Activated naive CD8-positive, alpha-beta T cell treated with anti-CD3 and anti-CD28 coated beads for 36 hours (primary cell): ENCODE measurements at places on chromosomes 6 and 20.

DNA sequence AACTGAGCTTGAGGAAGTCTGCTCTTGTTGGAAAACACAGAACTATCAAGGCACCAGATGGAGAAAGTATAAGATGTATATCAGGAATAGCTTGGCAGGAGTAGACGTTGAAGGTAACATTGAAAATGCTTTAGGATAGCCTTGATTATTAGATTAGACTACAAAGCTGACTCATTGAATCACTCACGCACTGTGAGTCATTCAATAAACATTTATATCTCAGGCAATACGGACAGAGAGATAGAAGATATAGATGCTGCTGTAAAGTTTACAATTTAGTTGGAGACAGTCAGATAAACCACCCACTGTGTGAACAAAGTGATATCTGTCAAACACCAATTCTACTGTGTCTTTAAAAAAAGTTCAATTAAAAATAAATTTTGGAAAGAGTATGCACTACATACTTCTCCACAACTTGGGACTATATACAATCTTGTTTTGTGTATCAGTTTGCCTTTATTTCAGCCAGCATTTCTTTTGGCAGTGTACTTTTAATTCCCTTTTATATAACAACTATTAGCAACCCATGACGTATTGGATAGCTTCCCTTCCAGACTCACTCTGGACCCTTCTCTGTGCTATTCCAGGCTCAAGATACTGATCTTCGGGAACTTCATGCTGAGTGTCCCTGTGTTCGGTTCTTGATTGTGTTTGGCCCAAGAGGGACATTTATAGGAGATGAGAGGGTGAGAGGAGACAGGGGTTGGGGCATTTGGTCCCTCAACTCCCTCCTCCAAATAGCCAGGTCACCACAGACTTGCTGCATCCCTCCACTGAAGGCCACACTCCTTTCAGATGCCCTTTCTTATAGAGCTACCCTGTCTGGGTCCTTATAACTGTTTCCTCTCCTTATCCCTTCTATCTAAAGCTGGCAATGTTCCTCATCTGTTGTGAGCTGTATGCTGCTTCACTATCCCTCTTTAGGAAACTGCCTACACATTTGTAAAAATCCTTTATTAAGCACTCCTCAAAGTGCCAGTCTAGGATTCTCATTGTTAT lies 176.6 kb upstream of the PTPRK start:
- no peak for DNase-seq

GRCh38 chr6:44680202-44680720 lies 292.8 kb downstream of the CDC5L start:
- DNase-seq: no peak

GRCh38 chr6:37845026-37845911 lies 25.7 kb downstream of the ZFAND3 start:
- DNase-seq: no peak

DNA sequence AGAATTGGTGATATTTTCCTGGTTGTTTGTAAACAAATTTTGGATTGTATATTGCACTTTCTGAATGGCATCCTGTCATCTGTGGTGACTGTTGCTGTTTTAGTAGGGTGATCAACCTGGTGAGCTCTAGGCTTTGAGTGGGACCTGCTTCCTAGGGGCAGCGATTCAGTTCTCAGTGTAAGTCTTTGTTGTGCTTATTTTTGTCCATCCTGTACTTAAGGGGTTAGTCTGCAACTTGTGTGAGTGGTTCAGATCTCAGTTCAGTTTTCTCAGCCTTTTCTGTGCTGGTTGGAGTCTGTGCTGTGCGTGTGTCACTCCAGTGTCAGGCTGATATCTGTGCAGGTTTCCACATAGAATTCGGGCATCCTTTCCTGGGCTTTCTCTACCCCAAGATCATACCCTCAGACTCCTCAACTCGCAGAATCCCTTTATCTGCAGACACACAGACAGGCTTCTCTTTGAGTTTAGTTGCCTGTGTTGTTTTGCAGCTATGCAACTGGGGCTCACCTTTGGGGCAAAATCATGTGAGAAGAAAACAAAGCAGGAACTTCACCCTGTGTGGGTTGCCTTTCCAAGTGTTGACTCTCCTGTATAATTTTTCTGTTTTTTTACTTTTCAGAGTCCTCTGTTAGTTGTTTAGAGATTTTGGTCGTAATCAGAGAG lies 177.7 kb downstream of the FARS2 start:
- DNase-seq: no peak

DNA sequence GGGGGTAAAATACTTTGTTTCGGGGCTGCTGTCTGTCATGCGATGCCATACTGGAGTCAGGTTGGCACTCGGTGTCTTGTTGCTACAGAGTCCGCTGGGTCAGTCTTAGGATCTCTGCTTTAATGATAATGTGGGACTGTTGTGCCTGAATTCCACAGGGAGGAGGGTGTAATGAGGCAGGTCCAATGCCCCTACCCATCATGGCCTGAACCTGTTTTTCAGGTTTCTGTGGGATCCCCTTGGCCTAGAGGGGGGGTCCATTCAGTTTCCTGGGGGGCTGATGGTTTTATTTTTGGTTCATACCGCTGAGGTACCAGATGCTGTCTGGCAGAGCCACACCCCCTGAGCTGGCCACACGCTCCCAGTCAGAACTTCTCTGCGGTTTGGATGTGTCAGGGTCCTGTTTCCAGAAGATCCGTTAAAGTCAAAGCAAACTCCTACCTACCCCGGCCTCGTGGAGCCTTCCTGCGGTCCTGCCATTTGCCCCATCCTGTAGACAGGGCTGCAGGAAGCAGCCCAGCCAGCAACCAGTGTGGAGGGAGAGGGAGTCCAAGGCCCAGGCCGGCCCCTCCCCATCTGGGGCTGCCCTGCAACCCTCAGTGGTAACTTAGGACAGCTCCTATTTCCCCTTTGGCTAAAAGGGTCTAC lies 69.7 kb downstream of the TCP11 start:
- DNase-seq: no peak

- DNase-seq: peak; percentile 45
Measured at GRCh38 chr20:21395666-21396598, 1.4 kb downstream of the NKX2-4 start.

GRCh38 chr6:152271776-152272464 lies 365.2 kb downstream of the SYNE1 start:
- DNase-seq: no peak

DNA sequence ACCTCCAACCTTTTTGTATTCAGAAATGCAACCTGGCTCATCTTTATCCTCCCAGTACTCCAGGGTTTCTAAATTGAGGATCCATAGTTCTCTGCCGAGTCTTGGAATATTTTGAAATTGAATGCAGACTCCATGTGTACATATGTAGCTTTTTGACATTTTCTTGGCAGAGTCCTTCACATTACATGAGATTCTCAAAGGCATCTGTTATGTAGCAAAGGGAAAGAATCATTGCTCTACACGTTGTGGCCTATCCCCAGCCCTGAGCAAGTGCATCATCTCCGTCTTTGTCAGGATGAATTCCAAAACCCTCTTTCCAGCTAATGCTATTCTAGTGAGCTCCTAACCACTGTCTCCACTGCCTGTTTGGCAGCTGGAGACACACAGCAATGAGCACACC lies 742.9 kb downstream of the DHX35 start:
- DNase-seq: no peak

DNA sequence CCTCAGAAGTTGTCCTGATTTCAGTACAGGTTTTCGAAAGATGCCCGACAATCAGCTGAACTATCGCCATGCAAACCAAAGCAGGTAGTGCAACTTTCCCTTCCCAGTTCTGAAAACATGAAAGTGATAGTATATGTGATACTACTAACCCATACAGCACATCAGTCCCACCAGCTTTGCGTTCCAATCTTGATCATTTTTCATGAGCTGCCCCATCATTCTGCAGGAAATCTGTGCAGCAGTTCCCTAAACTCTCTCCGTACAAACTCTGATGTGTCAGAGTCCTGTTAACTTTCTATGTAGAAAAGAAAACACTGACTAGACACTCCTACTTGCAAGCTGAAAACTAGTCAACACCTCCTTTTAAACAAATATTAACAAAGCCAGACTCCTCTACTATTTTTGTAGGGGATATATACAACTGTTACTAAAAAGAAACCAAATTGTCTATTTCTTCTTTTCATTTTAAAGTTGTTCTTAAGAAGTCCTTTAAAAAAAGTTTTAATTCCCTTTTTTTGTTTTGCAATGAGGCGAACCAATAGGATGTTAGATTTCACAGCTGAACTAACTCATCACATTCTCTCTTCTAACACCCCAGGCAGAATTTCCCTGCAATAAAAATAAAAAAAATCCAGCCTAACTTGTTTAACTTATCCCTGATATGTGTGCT lies 99.6 kb upstream of the DST start:
- no peak for DNase-seq

GRCh38 chr6:46998436-46999017 lies 43.6 kb downstream of the ADGRF1 start:
- no peak for DNase-seq

- DNase-seq: peak; percentile 10
Measured at GRCh38 chr6:50819466-50819903, 814 bp downstream of the TFAP2B start.

- no peak for DNase-seq
Measured at GRCh38 chr20:10946124-10946880, 272.5 kb upstream of the JAG1 start.

DNA sequence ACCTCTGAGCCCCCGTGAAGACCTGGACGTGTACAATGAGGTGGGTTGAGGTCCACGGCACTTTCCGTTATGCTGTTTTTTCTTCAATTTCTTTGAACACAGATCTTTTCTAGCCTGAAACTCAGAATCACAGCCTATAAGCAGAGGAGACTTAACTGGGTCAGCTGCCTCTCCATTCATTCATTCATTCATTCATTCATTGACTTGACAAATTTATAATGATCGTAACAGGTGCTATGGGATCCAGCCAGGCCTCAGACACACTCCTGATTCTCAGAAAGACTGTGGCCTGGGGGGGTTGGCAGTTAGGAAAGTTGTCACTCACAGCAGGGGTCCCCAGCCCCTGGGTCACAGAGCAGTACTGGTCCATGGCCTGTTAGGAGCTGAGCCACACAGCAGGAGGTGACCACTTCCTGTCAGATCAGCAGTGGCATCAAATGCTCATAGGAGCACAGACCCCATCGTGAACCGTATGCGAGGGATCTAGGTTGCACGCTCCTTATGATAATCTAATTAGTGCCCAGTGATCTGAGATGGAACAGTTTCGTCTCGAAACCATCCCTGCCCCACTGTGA lies 38.6 kb upstream of the IRF4 start:
- DNase-seq: no peak

DNA sequence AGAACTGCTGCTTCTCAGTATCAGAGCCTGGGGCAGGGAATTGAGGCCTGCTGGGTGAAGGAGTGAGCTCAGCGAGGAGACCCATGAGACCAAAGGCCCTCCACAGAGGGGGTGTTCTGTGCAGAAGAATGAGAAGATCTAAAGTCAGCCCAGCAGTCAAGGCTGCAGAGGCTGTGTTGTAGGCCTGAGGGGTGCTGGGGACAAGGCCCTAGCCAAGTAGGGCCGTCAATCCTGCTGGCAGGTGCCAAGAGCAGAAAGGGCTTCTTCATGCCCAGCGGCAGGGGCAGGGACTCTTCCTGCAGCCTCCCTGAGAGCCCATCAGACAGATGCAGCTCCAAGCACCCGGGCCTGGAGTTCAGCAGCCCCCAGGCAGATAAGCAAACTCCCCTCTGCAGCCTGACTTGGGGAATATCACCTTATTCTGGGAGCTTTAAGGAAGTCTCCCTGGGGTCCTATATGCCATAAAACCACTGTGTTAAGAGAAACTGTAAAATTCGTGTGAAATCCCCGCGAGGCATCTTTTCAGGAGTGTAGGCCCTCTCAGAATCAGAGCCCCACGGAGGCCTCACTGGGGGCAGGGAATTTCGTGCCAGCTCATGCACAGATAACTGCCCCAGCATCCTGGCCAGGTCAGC lies 9.0 kb downstream of the CCDC167 start:
- no peak for DNase-seq

GRCh38 chr6:5398530-5398929 lies 137.2 kb downstream of the FARS2 start:
- peak; percentile 3 for DNase-seq

- DNase-seq: no peak
Measured at GRCh38 chr6:135018941-135019340, 35.7 kb downstream of the HBS1L start.

DNA sequence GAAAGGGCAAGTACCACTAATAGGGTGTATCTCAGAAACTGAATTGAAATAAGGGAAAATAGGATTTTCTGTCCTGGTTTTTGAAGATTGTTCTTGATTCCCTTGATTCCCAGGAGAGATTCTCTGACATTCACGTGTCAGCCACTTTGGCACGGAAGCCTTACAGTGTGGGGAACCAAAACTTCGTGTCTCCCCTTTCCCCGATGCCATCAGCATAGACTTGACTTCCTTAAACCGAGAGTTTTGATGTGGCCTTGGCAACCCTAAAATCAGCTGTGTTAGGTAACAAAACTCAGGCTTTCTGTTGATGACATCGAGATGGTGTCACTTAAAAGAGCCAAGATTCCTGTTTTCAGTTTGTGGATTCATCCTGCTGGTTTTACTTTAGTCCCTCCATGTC lies 7.5 kb downstream of the HMGN4 start:
- DNase-seq: no peak

GRCh38 chr20:62799459-62799858 lies 3.2 kb downstream of the MRGBP start:
- DNase-seq: no peak

GRCh38 chr6:158076548-158076947 lies 91.5 kb downstream of the SERAC1 start:
- no peak for DNase-seq

DNA sequence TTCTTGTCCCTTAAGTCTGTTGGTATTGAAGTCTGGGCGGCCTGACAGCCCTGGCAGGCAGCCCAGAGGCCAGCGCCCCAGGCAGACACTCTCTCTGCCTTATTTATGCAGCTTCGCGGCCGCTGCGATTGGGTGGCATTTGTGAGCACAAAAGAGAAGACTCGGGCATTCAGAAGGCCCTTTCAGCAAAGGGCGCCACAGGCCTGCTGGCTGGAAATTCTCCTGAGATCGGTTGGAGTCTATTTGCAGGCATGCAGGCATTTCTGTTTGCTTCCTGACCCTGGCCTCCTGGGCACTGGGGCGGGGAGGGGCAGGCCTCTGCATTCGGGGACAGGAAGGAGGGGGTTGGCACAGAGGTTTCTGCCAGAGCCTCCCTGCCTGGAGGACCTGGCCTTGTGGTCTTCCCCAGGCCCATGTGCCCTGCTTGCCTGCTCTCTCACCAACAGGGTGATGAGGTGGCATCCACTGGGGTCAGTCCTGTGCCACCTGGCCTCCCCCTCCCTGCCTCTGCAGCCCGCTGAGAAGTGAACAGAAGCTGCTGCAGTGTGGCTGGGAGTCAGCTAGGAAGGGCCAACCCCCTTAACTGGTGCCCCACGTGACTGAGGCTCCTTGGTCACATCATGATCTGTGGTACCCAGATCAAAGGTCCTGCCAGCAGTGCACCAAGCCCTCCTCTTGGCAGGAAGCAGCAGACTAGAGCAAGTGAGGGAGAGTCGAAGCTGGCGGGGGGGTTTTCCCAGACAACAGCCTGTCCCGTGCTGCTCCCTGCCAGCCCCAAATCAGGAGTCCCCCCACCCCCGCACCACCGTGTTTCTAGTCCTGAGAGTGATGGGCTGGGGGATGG lies 16.6 kb upstream of the CCDC167 start:
- DNase-seq: peak; percentile 91

GRCh38 chr20:44917399-44917798 lies 7.5 kb downstream of the PABPC1L start:
- no peak for DNase-seq

GRCh38 chr6:112027942-112028674 lies 25.8 kb upstream of the CCN6 start:
- DNase-seq: no peak

GRCh38 chr6:152636021-152636608 lies 1.0 kb downstream of the SYNE1 start:
- no peak for DNase-seq
